ENCODE measurements at places on chromosomes 16 and 17.

- DNase-seq, result no peak
Measured at GRCh38 chr17:71494062-71494855, 626.6 kb upstream of the SOX9 start.

DNA sequence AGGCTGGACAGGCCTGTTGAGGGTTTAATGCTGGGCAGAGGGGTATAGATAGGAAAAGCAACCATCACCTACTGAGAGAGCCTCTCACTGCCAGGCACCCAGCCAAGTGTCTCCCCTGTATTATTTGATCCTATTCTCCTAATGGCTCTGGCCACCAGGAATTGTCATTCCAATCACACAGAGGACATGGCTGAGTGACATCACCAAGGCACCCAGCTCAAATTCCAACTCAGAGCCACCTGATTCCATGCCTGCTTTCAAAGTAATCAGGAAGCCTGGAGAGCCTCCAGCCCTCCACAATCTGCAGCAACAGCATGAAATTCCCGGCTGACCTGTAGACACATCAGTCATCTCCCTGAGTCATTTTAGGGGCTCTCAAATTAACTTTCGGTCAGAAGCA, 368.9 kb upstream of the C16orf82 start:
- no peak for DNase-seq

DNA sequence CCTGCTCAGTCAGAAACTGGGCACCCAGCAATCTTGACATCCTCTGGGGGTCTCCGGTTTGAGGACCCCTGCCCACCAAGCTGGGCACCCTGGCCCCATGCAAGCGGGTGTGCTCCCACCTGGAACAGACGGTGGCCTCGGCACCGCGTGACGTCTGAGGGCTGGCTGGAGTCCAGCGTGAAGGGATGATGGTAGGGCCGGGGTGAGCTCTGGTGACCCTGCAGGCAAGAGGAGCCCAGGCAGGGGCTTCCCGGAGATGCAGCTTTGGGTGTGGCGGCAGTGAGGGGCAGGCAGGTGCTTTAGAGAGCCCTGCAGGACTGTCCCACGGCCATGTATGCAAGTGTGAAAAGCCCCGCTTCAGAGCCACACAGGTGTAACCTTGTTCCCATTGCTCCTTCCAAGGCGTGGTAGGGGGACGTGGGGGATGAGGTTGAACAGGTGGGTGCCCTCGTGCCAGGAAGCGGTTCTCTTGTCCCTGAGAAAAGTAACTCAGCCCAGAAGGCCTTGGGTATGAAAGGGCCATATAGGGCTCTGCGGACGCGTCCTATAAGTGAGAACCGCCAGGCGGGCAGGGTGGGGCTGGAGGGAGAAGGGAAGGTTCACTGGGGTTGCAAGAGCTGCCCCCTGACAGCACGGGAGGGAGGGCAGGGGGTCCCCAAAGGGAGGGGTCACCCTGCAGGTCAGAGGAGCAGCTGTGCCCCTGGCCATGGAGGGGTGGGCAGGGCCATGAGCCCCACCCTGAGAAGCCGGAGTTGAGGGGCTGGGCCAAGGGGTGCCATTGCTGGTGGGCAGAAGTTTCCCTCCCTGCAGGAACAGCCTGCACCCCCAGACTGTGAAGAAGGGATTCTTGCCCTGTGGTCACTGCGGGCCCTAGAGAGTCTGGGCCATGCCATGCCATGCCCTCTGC, 9.2 kb downstream of the RGS11 start:
- no peak for DNase-seq

DNA sequence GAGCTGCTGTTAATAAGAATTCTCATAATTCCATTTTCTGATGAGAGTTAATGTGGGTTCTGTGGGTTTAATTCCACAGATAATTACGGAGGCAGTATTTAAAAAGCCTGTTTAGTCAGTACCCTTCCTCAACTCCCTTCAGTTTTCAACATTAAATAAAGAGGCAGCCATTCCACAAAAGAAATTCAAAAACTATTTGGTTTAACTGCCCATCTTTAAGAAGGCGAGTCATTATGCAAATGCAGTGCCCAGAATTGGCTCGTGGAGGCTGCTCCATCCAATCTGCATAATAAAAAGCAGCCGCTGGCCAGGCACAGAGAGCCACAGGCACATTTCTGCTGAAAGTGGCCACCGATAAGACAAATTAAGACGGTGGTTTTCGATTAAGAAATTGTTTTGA, 194.4 kb upstream of the TOX3 start:
- no peak for DNase-seq

DNA sequence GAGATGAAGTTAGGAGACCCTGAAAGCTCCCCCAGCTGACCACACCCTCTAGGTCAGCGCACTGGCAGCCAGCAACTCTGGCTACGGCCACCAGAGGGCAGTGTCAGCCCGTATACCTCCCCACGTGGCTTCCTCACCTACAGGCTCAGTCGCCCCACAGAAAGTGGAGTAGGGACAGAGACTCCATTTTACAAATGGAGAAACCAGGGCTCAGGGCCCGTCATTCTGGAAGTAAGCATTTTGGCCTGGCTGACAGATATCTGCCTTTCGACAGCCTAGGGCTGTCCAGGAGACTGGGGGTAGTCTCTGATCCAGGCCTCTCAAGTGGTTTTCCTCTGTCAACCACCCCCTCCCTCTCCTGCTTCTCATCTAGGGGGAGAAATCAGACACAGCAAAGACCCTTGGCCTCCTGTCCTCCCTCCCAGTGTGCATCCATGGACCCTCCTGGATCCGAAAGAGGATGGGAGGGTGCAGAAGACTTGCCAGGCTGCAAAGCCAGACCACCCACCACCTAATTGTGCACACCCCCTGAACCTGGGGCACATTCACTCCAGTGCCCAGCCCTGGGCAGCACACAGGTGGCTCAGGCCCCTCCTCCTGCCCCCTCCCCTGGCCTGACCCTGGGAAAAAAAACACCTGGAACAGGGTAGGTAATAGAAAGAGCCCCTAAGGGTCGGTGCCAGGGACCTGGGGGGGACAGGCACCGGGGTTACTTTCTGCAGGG, 3.8 kb upstream of the HAP1 start:
- DNase-seq, result peak; percentile 49

GRCh38 chr17:57881783-57882351, 32.0 kb upstream of the MRPS23 start:
- DNase-seq, result no peak

DNA sequence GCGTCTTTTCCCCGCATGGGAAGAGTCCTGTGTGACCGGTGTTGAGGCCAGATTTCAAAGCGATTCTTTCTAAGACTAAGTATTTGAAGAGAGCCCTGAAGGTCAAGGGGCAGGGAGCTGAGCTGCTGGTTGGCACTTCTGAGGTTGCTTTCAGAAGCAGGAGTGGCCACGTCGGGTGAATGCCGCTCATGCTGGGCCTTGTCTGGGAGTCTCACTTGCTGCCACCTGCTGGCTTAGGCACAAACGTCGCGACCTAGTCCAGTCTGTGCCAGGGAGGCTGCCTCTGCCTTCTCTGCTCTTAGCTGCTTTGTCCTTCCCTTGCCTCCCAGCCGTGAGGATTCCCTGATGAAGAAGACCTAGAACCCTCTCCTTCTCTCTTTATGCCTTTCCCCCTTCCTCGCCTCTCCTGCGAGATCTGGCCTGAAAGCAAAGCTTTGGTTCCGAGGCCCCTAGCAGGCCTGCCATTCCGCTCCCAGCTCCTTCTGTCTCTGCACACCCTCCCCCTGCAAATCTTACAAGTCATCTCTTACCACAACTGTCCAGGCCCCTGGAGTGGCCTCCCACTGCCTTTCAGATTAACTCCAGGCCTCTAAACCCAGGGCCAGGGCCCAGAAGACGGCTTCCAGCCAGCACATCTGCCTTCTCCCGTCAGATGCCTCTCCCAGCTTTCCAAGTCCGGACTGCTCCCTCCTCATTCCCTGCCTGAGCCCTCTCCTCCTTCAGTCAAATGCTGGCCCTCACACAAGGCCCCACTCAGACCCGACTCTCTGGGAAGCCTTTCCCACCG, 11.4 kb downstream of the CTNS start:
- DNase-seq, result no peak

DNA sequence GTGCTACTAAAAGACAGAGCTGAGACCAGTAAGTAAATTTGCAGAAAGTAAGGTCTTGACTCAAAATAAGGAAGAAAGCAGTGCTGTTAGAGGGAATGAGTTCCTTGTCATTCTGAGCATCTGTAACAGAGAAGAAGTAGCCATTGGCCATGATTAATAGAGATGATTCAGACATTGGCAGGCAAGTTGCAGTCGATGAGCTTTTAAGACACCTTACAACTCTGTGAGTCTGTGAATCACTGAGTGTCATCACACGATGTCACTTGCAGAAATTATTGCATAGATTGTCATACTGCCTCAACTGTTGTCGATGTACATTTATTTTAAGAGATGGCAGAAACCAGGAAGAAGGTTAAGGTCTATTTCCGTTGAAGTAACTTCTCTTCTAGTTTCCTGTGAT, 201.1 kb upstream of the CDH13 start:
- no peak for DNase-seq

GRCh38 chr16:35146031-35146710, 1686.8 kb downstream of the TP53TG3F start:
- DNase-seq, result no peak

- no peak for DNase-seq
Measured at GRCh38 chr16:80807906-80808305, 3.5 kb upstream of the CDYL2 start.

GRCh38 chr17:28468781-28469180, 4.7 kb upstream of the SLC13A2 start:
- no peak for DNase-seq

GRCh38 chr17:13827118-13827517, 225.4 kb upstream of the HS3ST3A1 start:
- no peak for DNase-seq
